AML-193 (cell line): ENCODE measurements at places on chromosomes 16 and 17.

- DNase-seq = no peak
These were observed 13.5 kb downstream of the CCL11 start for GRCh38 chr17:34299027-34299426.

DNA sequence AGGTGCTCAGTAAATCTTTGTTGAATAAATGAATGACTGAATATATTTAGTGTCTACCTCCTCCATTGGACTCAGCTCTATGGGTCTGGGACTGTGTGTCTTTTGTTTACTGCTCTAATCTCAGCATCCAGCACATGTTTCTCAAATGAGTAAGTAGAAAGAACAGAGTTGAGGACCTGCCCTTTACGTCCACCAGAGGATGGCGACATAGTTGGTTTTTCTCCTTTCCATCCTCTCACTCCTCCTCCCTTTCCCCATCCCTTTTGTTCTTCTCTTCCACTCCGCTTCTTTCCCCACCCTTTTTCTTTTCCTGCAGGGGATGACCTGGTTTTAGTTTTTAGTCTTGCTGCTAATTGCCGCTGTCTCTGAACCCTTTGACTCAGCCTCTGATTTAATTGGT, 12.1 kb upstream of the CHP2 start:
- no peak for DNase-seq

DNA sequence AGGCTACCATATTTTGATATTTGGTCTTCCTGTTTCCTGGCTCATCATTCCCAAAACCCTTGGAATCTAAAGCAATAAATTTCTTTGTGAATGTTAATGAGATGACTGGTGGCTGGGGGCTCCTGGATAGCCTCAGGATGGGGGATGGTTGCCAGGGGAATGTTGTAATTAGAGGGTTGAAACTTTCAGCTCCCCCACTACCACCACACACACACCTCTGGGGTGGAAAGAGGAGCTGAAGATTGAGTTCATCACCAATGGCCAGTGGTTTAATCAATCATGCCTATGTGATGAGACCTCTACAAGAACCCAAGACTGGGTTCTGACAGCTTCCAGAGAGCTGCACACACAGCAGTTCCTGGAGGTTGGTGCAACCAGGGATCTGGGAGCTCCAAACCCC, 59.1 kb downstream of the HS3ST3A1 start:
- DNase-seq = no peak

- no peak for DNase-seq
These were observed 6.3 kb downstream of the ARL2BP start for GRCh38 chr16:57251352-57251751.

- DNase-seq = no peak
These were observed 1194.3 kb upstream of the CDH8 start for GRCh38 chr16:63230421-63231040.

DNA sequence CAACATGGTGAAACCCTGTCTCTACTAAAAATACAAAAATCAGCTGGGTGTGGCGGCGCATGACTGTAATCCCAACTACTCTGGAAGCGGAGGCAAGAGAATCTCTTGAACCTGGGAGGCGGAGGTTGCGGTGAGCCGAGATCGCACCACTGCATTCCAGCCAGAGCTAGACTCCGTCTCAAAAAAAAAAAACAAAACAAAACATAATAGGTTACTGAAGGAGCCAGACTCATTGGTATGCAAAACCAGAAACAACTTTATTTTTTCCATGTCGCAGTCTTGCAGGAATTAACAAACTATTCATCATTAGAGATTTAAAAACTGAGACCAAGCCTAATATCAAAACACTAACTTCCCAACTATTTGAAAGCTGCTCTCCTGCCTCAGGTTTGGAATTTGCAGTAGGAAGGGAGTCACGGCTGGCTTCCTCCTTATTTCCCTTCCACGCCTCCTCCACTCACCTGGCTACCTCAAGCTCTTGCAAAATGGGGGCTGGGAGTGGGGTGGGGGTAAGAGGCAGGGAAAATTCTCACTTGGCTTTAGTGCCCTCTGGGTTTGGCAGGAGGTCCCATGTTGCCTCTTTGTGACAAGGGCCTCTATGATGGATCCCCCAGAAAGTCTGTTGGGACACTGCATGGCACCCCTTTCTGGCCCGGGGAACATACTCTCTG, 34.1 kb upstream of the MYH10 start:
- DNase-seq = no peak

GRCh38 chr17:49587366-49588073, 11.8 kb downstream of the NXPH3 start:
- no peak for DNase-seq

DNA sequence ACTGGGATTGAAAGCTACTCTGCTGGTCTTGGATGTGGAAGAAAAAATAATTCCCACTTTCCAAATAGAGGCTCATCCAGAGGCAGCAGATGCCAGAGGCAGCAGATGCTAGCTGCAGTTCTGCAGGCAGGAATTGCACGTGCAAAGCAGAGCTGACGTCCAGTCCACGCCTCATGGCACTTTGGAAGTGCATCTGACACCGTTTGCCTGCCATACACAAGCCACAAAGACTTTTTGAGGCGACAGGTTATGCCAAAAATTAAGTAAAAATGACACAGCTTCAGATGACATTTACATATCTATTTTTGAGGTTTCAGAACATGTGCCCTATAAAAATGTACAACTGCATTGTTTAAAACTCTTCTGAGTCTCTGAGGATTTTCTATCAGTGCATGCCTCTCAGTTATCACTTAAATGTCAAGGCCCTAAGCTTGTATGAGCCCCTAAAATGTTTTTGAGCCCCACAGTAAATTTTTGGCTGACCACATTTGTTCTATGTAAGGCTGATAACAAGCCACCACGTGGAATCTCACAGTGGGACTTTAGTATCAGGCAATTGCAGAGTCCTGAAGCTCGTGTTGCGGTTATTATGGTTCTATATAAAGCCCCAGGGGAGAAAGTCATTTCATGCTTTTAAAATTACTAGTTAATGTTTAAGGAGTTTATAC, 239.2 kb downstream of the PRKCA start:
- no peak for DNase-seq

DNA sequence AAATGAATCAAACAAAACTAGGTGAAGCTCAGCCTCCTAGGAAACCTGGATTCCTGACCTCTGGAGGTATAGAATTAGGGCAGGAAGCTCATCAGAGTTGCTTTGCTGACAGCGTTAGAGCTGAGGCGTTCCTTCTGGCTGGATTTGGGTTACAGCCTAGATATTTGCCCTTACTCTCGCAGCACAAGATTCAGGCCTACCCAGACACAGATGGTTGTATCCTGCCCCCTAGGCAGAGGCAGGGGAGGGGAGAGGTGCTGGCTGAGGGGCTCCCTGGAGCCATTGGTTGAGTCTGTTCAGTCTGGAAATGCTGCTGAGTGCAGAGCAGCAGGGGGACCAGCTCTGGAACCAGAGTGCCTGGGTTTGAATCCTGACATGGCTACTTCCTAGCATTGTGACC, 78.4 kb downstream of the MPRIP start:
- no peak for DNase-seq

DNA sequence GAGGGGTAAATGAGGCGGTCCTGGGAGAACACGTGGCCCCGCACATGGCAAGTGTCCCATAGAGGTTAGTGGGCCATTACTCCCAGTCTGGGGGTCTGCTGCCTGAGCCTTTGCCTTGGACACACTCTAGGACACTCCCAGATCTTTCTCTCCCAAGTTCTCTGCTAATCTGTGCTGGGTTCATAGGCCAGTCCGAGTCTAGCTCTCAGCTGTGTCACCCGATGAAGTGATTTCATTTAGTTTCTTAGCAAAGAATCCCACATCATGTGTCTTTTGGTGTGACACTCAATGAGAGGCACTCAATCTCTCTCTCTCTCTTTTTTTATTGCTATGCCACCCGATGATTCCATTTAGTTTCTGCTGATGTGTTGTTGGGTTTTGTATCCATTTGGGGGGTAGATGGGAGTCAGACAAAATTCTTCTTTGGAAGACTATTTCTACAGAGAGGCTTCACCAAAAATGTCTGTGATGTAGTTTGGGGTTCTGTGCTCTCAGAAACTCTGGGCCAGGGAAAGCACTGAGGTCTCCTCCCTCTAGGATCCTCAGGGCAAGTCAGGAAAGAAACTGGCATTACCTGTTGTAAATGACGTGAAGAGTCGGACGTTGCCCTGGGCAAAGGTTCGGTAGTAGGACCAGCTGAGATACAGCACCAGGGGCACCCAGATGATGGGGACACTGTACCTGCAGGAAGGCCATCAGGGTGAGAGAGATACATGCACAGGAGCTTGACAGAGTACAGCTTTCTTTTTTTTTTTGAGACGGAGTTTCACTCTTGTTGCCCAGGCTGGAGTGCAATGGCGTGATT, 25.2 kb upstream of the MLKL start:
- DNase-seq = no peak

- DNase-seq = no peak
These were observed 33.1 kb downstream of the NAGPA start for GRCh38 chr16:5000573-5001001.

GRCh38 chr16:29304251-29304650, 102.3 kb downstream of the NPIPB11 start:
- no peak for DNase-seq

GRCh38 chr17:39579318-39580081, 28.2 kb downstream of the NEUROD2 start:
- DNase-seq = no peak

DNA sequence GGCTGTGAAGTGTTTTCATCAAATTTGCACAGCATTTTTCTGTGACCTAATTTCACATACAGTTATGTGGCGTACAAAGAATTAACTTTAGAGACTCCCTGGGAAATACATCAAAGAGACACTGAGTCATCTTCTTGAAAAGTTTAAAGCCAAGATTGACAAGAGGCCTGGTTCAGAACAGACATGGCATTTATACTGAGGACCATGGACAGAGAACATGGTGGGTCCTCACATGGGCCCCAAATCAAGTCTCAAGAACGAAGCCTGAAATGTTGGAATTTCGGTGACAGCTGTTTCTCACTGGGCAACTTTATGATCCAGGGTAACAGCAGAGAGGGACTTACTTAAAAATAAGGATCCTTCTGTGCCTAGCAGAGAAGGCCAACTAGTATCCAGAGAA, 311.5 kb upstream of the KCNJ16 start:
- DNase-seq = no peak

GRCh38 chr17:76528528-76529223, 8.8 kb downstream of the CYGB start:
- DNase-seq = no peak

GRCh38 chr17:75920045-75920560, 15.4 kb upstream of the MRPL38 start:
- DNase-seq = no peak

GRCh38 chr17:75475851-75476250, 19.4 kb downstream of the TMEM94 start:
- no peak for DNase-seq

DNA sequence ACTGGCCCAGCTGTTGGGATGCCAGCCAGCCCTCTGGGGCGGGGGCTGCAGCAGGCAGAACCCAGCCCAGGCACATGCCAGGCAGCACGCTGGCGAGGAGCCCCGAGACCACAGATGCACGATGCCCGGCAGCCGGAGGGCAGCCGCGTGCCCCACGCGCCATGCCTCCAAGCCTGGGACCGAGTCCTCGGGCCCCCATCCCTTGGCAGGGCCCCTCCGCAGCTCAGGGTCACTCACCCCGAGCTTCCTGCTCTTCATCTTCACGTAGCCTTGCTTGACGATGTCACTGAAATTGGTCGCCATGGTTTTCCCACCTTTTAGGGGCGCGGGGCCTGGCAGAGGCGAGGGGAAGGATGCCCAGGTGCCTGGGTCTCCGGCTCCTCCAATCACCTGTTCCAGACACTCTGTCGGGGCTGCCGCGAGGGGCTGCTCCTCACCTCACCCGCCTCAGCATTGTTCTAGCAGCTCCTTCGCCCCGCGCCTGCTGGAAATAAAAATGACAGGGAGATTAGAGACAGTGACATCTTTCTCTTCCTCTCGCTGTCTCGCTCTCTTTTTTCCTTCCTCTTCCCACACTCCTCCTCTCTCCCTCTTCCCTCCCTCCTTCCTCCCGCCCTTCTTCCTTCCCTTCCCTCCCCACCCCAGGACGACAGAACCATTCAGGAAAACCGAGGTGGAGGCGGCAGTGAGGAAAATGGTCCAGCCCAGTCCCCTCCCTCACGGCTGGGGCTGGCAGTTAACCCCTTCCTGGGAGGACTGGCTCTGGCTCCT, 6.9 kb downstream of the DOK4 start:
- DNase-seq = no peak

DNA sequence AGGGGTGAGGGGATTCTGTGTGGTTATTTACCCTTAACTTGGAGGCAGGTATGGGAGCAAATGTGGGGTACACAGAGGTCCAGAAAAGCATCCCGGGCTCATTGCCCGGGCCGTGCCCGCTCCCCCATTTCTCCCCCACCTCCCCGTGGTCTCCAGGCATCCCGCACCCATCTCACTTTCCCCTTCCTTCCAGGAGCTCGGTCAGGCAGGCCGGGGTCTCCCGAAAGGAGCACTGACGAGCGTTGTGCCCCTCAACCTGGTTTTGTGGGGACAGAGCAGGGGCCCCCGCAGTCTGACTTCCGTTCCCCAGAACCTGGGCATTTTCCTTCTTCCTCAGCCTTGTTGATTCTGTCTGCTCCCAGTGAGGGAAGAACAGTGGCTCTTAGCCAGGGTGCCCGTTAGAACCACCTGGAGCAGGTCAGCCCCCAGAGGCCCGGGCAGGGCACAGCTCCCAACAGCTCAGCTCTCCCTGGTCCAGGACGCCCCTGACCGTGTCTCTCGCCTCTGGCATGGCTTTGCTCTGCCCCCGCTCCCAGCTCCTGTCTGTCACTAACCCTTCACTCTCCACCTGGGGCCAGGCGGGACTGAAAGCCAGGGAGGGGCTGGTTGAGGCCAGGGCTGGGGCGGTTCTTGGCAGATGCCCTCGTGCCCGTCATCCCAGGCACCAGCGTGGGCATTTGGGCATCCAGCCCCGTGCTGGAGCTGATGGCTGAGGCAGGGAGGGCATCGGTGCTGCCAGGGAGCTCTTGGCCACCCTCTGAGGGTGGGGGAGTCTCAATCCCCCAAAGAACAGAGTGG, 12.5 kb upstream of the NUDT16L1 start:
- no peak for DNase-seq

GRCh38 chr16:27951489-27952120, 111.9 kb downstream of the GSG1L start:
- DNase-seq = no peak

- DNase-seq = peak; percentile 72
These were observed 83.8 kb upstream of the CCL2 start for GRCh38 chr17:34171245-34171818.

DNA sequence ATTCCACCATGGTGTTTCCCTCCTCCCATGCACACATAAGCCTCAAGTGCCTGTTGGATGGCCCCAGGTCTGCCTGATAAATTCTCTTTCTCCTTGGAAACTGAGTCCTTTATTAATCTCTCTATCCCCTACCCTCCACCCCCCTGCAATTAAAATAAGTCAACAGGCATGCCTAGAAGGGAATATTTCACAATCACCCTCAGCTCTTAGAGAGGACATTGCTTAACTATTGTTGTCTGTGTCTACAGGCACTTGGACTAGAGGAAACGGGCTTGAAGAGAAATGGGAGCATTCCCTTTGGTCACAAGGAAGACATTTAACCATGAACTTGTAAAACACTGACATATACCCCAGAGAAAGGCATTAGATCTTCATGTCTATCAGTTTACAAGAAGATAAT, 39.5 kb downstream of the RCVRN start:
- DNase-seq = peak; percentile 29

- peak; percentile 55 for DNase-seq
These were observed 24.2 kb downstream of the B9D1 start for GRCh38 chr17:19338031-19338990.
